Endothelial cell (in vitro differentiated cells): ENCODE measurements at places on chromosomes 2 and 18. TPM values are rescaled to one million over a fixed set of nuclear protein-coding genes. Genes with fewer than 3 reads are reported as not detected.

GRCh38 chr18:8943900-8944870 lies 158.3 kb upstream of the NDUFV2 start:
- no peak for DNase-seq

DNA sequence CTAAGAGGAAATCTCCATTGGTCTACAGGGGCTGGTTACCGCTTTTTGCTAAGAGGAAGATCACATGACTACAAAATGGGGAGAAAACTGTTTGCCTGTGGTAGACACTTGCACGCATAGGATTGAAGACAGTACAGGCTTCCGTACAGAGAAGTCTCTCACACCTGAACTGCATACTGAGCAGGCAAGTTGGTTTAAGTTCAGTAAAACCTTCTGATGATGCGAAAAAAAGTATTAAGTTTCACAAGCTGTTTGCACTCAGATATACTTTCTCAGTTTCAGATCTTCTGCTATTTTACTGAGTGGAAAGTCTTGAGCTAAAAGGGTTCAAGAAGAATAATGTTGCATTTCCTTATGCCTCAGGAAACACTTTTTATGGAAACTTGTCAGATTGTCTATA lies 292.2 kb upstream of the MC4R start:
- no peak for DNase-seq

DNA sequence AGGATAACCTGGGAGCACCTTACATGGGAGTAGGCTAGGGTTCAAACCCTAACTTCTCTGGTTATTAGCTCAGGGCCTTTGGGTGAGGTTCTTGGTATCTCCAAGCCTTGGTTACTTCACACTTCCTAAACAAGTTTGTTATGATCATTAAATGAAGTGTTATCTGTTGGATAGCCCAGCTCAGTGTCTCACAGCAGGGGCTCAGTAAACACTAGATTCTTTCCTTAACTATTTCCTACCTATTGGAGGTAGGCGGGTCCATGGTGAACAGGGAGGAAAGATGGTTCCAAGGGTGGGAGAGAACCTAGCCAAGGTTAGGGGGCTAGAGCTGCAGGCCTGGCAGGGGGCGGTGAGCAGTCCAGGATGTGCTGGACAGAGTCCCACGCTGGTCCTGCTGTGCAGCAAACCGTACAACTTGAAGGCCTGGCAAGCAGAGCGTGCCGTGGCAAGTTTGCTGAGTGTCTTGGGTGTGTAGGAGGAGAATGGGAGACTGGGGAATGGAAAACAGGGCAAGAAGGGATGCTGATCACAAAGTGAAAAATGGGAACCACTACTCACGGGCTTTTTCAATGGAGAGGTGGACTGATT lies 259.1 kb downstream of the PRKCE start:
- no peak for DNase-seq

- no peak for DNase-seq
Measured at GRCh38 chr2:144607099-144607498, 87.2 kb upstream of the ZEB2 start.

DNA sequence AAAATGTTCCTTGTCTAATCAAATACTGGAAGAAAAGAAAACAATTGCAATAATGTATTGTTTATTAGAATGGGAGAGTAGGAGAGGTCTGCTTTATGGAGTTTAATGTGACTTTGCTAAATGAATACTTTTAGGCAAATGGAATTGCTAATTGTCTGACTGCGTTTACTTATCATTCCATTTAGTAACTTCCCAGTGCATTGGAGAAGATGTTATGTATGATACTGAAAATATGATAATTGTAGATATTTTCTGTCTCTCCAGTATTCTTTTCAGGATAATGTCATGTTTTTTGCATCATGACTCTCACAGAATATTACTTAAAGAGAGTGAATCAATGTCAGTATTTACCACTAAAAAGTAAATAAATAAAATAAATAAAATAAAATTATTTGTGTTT lies 8.1 kb upstream of the ERBB4 start:
- DNase-seq, result no peak

- no peak for DNase-seq
Measured at GRCh38 chr2:84175340-84175739, 283.7 kb downstream of the SUCLG1 start.

DNA sequence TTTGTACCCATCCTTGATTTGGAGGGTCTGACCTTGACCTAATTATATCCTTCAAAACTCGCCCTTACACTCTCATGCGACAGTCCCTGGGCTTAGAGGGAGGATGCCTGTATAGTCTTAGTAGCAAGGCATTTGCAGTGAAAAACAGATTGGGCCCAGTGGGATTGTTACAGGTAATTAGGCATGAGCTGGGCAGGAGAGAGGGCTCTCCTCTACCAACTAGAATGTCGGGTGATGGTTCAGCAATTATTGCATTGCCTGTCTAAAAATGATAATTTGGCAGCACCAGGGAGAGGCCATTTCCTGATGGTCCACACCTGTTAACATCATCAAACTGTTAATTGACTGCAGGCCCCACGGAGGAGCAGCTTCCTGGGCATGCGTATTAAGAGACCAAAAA lies 32.4 kb downstream of the COMMD1 start:
- no peak for DNase-seq

The RESP18 gene
- total RNA-seq, result not detected

The MSH2 gene
- total RNA-seq, result 56.5 TPM

DNA sequence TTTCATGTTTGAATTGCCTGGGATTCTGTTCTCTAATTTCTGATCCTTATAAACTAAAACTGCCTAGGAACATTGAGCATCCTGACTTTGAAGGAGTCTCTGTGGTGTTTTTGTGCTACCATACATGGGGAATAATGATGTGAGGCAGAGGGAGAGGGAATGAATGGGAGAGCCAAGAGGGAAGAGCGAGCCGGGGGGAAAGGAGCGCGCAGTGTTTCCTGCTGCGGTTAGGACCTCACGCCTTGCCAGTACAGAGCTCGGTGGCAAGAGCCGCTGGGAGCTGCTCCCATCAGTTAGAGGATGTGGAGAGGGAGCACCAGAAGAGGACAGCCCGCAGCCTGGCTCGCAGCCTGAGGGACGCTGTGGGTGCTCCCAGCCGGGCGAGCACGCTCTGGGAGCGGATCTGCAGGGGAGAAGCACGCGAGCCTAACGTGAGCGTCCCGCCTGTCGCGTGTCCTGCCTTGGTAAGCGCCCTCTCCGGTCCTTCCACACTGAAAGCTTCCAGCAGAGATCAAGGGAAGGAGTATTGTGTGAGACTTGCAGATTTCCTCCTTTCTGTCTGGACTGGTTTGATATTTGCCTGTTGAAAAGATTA lies 114.7 kb downstream of the FAM210A start:
- DNase-seq, result peak; percentile 25

- DNase-seq, result no peak
Measured at GRCh38 chr18:70197844-70198243, 7.6 kb downstream of the RTTN start.

The DCDC2C gene
- total RNA-seq, result not detected

DNA sequence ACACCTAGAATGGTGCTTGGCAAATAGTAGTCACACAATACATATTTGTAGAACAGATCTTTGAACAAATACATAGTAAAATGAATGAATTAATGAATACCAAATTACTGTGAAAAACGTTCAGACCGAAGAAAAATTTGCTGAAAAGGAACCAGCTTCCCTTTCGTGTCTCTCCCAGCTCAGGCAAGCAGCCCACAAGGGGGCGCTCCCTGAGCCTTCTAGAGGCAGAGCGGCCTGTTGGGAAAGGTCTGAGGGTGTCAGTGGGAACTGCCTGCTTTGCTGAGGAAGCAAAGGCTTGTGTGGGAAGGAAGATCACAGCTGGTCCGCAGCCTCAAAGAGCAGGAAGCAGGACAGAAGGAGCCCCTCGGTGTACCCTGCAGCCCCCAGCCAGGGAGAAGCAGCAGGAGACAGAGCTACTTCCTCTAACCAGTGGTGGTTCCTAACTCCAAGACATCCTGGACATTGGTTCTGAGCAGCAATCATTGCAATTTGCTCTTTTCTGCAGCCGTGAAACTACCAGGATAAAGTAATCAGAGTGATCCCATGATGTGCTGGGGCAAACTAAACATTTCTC lies 231.1 kb downstream of the ANKRD30B start:
- DNase-seq, result peak; percentile 80

The EFR3B gene
- total RNA-seq, result 11.3 TPM

The SOWAHC gene
- 2.2 TPM for total RNA-seq

GRCh38 chr2:17401096-17401495 lies 117.1 kb downstream of the RAD51AP2 start:
- DNase-seq, result no peak

DNA sequence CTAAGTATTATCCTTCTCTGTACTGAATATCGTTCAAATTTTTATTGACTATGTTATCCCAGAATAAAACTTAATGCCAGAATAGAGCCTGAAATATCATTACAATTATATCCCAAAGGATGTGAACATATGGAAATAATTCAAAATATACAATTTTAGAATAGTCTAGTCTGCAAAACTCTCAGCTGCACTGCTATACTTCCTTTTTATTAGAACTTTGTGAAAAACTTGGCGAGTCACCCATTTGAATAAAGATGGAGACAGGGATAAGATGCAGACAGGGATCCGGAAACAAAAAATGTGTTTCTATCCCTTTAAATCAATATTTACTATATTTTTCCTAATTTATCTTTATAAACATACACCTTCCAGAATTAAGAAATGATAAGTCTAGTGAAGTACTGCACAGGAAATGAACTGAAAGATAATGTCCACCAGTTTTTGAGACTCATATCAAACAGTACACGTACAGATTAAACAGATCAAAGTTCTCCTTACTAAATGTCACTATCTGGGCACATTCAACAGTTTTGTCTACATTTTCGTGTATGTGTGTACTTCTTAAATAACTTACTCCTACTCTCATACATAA lies 107.8 kb downstream of the MEP1B start:
- DNase-seq, result no peak

GRCh38 chr2:220163486-220163885 lies 536.1 kb downstream of the SLC4A3 start:
- no peak for DNase-seq

The DSG1 gene
- not detected for total RNA-seq

GRCh38 chr18:74662622-74663021 lies 65.0 kb downstream of the ZNF407 start:
- DNase-seq, result no peak

GRCh38 chr2:221874444-221874843 lies 302.3 kb upstream of the EPHA4 start:
- no peak for DNase-seq
